ENCODE measurements at places on chromosomes 1 and 21.

DNA sequence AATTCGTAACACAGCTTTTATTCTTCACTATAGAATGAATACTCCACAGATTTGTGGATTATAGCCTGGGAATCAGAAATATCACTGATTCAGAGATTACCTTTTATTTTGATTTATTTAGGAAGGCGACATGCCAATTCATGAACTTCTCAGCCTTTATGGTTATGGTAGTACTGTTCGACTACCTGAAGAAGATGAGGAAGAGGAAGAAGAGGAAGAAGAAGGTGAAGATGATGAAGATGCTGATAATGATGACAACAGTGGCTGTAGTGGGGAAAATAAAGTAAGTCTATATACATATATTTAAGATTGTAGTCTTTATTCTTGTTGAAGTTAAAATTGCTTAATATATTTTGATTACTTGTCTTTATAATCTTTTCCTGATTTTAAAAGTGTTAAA is 33.1 kb downstream of the MIER1 start:
- DNase-seq, result no peak

DNA sequence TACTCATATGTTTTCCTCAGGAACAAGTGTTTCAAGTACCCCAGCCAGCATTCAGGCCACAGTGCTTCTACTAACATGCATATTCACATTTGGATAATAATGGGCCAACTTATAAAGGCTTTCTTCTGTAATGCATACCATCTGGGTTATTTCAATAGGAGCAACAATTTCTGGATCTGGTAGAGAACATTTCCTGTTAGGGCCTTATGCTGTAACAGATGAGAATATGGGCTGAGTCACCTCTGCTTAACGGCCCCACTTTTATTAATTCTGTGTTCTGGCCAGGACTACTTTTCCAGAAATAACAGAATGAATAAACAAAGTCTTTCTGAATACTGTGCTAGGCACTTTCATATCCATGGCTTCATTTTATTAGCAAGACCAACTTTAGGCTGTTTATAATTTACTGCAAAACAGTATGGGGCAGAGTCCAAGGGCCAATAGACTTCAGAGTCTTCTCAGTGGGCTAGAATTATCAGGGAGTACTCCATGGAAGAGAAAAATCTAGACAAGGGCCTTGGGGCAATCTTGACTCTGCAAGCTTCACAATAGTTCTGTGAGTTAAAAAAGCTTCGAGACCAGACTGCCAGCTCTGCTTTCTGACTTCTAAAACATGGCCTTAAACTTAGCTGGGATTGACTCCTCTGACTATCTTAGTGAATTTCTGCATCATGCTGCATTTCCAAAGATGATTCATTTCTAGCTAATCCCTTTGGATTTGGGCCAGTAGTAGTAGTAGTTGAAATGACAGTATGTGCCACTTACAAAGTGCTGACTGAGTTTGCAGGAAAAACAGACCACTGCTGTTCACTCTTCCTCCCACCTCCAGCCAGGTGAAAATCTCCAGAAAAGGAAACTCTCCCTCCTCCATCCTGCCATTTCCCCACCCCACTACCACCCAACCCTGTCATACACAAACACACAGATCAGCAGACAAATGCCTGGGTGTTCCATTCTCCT is 8.2 kb upstream of the SSX2IP start:
- DNase-seq, result no peak

GRCh38 chr1:224500796-224501195 is 66.2 kb upstream of the WDR26 start:
- DNase-seq, result no peak

- DNase-seq, result no peak
These were observed 58.3 kb downstream of the RGS2 start for GRCh38 chr1:192867180-192867579.

- DNase-seq, result peak; percentile 12
These were observed 66.4 kb downstream of the LUZP1 start for GRCh38 chr1:23102289-23102688.

- DNase-seq, result peak; percentile 90
These were observed 16.6 kb upstream of the RNF19B start for GRCh38 chr1:32981003-32981901.

GRCh38 chr1:43270421-43271095 is 775 bp downstream of the TMEM125 start:
- DNase-seq, result no peak

GRCh38 chr1:165843304-165843703 is 15.9 kb downstream of the UCK2 start:
- no peak for DNase-seq

DNA sequence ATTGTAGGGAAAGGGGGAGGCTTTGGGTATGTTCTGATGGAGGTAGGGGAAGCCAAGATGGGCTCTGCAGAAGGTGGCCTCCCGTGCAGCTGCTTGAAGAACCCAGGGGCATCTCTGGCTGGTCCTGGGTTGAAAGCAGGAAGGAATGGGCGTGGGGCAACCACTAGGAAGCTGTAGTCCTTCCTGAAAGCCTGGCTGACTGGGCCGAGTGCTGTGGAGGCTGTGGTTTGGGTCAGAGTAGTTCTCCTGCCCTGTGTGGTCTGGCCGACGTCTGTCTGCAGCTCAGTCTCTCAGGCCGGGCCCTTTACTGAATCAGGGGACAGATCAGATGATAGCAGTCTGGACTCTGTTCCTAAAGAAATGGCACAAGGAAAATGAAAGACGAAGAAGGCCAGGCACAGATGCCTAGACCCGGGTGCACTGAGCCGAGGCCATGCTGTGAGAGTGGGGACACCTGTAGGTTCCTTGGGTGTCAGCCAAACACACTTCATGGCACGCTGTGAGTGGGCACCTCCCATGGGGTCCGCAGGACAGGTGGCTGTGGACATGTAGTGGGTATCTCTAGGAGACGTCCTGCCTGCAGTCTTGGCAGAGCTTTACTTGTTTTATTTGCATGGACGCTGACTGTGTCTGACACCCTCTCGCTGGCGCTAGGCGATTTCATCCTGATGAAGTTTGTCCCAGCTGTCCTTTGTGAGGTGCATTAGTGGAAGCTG is 87.0 kb downstream of the POFUT2 start:
- DNase-seq, result no peak

DNA sequence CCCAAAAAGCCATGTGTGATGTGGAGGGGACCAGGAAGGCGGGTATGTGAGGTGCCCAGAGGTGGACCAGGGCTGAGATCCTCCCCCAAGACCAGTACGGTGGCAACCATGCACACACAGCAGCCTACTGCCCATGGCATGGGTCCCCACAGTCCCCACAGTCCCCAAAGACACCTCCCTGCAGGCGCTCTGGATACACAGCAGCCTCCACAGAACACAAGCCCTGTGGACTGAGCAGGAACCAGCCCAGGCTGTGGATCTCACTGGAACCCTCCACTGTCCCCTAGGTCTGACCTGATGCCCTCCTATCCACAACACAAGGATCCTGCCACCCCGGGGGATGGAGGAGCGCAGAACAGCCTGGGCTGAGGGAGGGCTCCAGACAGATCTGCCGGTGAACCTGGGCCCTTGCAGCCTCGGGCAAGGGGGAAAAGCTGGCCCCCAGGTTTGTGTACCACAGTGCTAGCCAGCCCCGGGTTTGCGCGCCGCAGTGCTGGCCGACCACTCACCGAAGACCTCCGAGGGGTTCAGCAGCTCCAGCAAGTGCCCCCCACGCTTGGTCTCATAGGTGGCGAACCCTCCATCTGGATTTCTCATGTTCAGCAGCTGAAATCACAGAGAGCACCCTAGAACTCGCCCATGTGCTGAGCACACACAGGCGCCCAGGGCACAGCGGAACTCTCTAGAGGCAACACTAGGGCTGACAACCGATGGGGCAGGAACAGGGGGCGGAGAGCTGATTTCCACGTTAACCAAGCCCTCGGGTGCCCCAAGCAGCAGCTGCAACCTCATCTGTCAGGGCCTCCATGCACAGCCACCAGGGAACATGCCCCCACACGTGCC is 22.1 kb upstream of the SPATC1L start:
- DNase-seq, result no peak

- DNase-seq, result no peak
These were observed 38.2 kb downstream of the BRINP2 start for GRCh38 chr1:177208920-177209319.

DNA sequence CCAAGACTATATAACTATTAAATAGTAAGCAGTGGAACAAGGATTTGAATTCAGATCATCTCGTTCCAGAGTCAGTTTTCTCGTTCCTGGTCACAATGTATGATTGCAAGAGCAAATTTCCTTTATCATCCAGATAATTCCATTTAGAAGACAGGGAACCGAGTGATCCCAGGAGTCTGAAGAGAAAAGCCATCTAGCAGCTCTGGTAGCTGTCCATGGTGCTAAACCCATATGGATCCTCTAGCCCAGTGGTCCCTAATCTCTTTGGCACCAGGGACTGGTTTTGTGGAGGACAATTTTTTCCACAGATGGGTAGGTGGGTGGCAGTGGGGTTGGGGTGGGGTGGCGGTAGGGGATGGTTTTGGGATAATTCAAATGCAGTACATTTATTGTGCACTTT is 229.4 kb downstream of the PTPRU start:
- DNase-seq, result peak; percentile 6

DNA sequence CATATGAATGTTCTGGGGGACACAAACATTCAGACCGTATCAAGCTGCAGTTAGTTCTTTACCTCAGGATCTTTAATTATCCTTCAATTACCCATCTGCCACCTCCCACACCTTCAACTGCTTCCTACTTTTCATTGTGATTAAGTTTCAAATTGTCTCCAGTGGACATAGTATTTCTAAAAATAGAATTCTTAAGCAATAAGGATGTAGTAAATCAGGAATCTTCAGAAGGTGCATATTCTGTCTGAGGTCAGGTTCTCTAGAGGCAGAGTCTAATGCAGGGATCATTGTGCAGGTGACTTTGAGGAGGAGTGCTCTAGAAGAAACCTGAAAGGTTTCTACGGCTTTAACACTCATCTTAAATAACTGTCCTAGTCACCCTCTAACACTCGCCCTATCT is 102.6 kb upstream of the PPP2R5A start:
- DNase-seq, result no peak

GRCh38 chr1:208047476-208047934 is 136.6 kb upstream of the CD34 start:
- DNase-seq, result no peak

DNA sequence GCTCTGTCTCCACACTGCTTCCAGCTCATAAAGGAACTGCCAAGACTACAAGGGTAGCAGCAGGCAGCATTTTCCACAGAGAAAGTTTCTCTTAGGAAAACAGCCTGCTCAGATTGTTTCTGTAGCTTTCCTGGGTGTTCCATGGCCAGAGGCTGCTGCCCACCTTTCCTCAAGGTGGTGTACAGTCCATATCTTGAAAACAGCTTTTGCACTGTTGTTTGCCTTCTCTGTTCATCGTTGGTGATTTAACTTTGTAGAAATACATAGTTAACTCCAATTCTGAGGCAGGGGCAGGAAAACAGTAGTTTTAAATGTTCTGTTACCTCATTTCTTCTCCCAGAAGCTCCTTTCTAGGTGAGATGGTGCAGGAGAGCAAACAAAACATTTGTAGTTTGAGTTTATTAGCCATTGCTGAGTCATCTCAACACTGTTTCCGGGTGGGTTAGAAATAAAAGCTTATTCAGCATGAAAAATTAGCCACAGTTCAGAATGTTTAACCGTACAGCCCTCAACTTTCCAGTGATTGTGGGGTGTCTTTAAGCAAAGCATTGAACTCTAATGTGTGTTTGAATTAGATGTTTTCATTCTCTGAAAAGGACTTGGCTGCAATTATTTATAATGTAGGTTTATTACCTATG is 41.7 kb downstream of the DIP2A start:
- DNase-seq, result no peak

Data from inflammatory macrophage (primary cell).